ENCODE measurements at places on chromosomes 13 and 19.

DNA sequence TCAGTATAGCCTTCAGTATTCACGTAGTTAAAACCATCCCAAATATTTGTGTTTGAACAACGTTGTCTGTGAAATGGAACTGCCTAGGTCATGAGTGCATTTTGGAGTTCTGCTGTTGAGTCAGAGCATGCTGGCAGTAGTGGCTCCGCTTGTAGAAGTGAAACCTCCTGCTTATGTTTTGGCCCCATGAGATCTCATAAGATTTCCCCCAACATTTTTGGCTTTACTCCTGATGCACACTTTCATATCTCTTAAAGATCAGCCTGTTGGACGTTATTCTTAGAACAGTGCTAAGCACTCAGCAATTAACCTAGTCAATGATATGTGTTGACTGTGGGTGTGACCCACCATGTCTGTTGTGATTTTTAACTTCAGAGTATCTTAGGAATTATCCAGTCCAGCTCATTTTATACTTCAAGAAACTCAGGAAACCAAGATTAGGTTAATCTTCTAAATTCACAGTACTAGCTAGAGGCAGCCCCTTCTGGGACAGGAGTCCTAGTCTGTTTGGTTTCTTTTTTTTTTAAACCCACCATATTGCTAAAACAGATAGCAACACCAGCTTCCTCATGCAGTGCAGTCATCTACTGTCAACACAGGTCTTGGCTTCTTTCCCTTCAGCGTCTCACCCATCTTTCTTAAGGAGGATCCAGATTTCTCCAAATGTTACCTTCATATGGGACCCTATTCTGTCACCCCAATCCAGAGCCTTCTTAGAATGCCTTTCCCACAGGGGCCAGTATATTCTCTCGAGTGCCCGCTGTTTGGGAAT lies 26.2 kb downstream of the RAP2A start:
- DNase-seq: no peak

DNA sequence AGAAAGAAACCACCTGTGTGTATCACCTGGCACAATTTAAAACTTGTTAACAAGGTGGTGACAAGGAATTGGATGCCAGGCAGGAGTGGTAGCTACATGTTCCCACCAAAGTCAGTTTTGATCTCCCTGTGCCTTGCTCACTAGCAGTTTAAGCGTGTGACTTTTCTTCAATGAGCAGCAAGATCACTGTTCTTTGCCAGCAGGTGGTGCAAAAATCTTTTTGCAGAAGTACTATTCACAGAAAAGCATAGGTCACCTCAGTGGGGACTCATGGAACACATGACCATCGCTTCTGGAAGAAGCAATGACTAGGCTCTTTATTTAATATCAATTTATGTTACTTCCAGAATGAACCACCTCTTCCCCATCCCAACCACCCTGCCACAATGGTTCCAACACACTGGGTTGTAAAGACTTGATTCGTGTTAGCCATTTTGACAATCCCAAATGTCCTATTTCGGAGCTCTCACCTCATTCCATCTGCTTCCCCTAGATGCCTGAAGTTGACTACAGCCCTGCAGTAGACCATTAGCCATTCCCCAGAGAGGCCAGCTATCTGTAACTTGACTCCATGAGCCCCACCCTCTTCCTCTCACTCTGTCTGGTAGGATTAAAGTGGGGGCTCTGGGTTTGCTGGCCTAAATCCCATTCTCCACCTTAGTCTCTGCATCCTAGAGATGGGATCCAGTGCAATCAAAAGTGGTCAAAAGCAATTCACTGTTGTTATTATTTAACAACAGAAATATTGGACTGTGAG lies 59.1 kb upstream of the TNFRSF19 start:
- DNase-seq: no peak

DNA sequence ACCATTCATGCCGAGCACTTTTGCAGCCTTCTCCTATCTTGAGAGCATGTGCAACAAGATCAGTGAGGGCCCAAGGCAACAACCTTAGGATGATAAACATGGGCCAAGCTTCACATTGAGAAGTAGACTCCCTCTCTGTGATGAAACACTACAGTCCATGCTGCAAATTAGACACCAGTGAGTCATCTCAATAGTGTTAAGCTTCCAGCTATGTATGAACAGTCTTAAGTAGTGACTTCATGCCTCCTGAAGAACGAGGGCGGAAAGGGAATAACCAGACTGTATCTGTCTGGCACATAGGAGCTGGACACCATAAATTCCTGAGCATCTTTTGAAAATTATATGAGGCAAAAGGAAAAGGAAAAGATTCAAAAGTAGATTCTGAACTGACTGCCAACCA lies 309.9 kb upstream of the SLITRK1 start:
- no peak for DNase-seq

- no peak for DNase-seq
These were observed 3.4 kb downstream of the DNMT1 start for GRCh38 chr19:10191347-10191746.

- peak; percentile 15 for DNase-seq
These were observed 3.5 kb downstream of the LYPD5 start for GRCh38 chr19:43798546-43799409.

- no peak for DNase-seq
These were observed 44.3 kb upstream of the ENOX1 start for GRCh38 chr13:43831088-43831487.

GRCh38 chr13:103539721-103540381 lies 473.6 kb upstream of the SLC10A2 start:
- no peak for DNase-seq

DNA sequence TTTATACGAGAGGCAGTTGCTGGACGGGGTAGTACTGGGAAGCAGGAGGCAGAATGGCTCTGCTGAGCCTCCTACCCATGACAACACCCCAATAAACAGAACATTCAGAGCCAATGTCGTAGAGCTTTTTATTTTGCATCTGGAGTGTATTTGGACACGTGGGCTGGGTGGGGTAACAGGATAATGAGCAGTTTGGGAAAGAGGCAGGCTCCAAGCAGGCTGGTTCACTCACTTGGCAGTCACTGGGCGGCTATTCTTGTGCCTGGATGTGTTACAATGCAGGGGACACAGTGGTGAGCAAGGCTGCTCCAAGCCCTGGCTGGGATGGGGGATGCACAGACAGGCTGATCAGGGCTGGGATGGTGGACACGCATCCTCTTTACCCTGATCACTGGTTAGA lies 9.5 kb downstream of the ACTMAP start:
- no peak for DNase-seq

GRCh38 chr19:42201489-42202289 lies 15.8 kb downstream of the DEDD2 start:
- DNase-seq: peak; percentile 80

DNA sequence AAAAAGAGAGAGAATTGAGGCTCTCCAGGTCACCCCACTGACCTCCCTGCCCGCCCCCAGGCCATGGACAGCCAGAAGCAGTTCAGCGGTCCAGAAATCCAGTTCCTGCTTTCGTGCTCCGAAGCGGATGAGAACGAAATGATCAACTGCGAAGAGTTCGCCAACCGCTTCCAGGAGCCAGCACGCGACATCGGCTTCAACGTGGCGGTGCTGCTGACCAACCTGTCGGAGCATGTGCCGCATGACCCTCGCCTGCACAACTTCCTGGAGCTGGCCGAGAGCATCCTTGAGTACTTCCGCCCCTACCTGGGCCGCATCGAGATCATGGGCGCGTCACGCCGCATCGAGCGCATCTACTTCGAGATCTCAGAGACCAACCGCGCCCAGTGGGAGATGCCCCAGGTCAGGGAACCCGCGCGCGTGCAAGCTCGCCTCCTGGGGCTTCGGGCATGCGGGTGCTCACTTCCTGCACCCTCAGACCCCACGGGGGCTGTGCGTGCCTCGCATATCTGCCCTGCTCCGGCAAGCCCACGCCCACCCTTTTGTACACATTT lies 56.6 kb downstream of the MAP4K1 start:
- no peak for DNase-seq

GRCh38 chr13:32135056-32135390 lies 103.4 kb downstream of the FRY start:
- no peak for DNase-seq

GRCh38 chr13:42116225-42116624 lies 67.8 kb downstream of the DGKH start:
- DNase-seq: no peak

GRCh38 chr19:35470128-35470527 lies 20.1 kb downstream of the KRTDAP start:
- DNase-seq: no peak

GRCh38 chr19:2413159-2413558 lies 14.2 kb downstream of the TIMM13 start:
- DNase-seq: no peak

GRCh38 chr13:58960888-58961287 lies 1202.8 kb downstream of the DIAPH3 start:
- DNase-seq: no peak

- no peak for DNase-seq
These were observed 14.9 kb downstream of the ARID3A start for GRCh38 chr19:940591-941291.

GRCh38 chr19:12202250-12202649 lies 39.4 kb downstream of the ZNF136 start:
- DNase-seq: no peak

GRCh38 chr13:99237981-99238662 lies 20.1 kb downstream of the GPR18 start:
- no peak for DNase-seq

DNA sequence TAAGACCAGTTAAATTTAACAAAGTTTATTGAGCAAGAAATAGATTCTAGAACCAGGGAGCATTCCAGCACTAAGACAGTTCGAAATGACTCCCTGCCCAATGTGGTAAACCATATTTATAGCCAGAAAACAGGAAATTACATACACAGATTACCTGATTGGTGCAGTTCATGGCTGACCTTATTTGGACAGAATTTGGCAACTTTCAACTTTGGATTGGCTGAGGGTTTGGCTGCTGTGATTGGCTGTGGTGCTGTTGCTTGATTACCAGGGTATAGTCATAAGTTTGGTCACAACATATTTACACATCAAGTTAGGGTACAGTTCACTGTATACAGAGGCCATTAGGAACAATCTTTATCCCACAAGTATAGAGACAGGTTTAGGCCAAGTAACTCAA lies 984.8 kb upstream of the MIR17HG start:
- DNase-seq: no peak

GRCh38 chr19:54518844-54519243 lies 16.2 kb downstream of the LAIR2 start:
- peak; percentile 39 for DNase-seq

- no peak for DNase-seq
These were observed 4.4 kb upstream of the KCNN4 start for GRCh38 chr19:43784981-43785808.

DNA sequence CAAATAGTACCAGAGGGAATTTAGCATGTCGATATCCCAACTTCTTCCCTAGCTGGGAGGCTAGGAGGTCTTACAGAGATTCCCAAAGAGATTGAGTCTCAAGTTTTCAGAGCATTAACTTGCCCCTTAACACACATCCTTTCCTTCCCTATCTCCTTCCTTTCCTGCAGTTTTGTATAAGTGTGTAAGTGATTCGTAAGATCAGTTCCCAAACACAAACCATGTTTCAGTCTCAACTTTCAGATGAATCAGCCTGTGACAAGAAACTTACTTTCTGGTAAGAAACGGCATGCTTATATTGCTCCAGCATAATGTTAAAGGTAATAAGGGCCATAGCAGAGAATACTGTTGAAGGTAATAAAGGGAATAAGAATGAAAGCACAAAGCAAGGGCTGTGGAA lies 472.2 kb downstream of the LIG4 start:
- no peak for DNase-seq

GRCh38 chr13:91142572-91142971 lies 204.9 kb upstream of the MIR17HG start:
- DNase-seq: no peak

GRCh38 chr13:98447881-98448641 lies 128.8 kb downstream of the STK24 start:
- no peak for DNase-seq

- no peak for DNase-seq
These were observed 35.0 kb downstream of the ATP11A start for GRCh38 chr13:112724788-112725345.

DNA sequence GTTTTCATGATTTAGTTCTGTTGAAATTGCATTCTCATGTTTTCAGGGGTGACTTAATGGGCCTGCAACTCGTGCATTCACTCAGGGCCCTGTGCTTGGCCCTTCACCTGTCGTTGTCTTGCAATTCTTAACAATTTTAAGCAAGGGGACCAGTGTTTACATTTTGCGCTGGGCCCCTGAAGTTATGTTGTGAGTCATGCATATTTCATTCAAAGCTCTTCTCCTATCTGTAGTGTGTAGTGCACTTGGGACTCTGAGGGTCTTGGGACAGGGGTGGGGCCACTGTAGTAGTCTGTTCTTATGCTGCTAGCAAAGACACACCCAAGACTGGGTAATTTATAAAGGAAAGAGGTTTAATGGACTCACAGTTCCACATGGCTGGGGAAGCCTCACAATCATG lies 211.2 kb upstream of the RXFP2 start:
- no peak for DNase-seq

DNA sequence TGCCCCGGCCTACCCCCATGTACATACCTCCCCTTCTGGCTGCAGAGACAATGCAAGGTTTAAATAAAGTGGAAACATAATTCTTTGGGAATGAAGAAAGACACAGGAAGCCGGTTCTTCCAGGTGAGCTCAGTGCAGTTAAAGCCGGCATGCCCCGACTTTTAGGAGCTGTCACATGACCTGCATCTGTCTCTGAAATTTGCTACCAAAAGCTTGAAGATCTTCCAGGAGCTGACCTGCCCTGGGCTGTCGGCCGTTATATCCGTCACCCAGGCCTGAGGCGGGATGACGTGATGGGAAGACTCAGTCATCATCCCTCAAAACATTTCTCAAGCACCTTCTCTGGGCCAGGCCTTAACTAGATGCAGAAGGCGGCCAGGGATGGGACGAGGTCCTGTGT lies 10.3 kb downstream of the RAB8A start:
- DNase-seq: no peak

GRCh38 chr13:43306372-43306771 lies 283.0 kb downstream of the DNAJC15 start:
- no peak for DNase-seq
